ENCODE measurements at places on chromosomes 4 and X.

GRCh38 chrX:130162094-130162735, 3.4 kb downstream of the AIFM1 start:
- no peak for DNase-seq

GRCh38 chr4:153063490-153063889, 127.4 kb downstream of the FHDC1 start:
- DNase-seq, result no peak

GRCh38 chrX:129981200-129981553, 1.3 kb upstream of the BCORL1 start:
- DNase-seq, result no peak

GRCh38 chr4:102390438-102390837, 45.2 kb upstream of the SLC39A8 start:
- no peak for DNase-seq

GRCh38 chr4:151987606-151988005, 226.8 kb upstream of the GATB start:
- DNase-seq, result no peak

DNA sequence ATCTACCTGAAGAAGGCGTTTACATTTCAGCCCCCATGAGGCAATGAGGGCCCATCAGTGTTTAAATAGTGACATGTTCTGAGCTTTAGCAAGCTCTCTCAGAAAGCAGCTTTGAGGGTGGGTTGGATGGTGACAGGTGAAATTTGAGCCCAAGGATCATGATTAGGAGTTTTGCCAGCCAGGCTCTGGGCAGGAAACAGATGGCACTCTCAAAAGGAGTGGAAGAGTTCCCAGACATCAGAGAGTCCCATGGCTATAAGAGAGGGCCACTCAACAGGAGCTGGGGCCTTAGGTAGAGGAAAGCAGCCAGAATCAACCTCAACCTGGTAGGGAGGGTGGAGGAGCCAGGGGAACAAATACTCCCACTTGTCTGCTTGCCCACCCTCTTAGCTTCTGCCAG, 499.8 kb downstream of the MID1IP1 start:
- DNase-seq, result no peak

DNA sequence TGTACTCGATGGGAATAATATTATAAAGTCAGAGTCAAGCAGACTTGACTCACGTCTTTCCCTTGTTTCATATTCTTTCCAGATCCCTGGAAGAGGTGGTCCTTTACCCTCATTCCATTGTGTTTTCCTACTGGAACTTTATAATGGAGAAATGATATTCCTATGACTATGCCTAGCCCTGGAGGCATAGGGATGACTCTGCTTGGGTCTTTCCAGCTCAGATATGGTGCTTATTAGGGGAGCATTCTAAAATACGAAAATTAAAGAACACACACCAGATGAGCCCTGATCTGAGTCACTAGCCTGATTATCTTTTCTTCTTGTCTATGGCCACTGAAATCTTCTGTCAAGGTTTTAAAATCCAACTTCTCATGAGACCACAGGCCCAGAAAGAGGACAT, 231.4 kb downstream of the ANKRD50 start:
- no peak for DNase-seq

- no peak for DNase-seq
These were observed 26.3 kb upstream of the ADH1C start for GRCh38 chr4:99378876-99379275.

- no peak for DNase-seq
These were observed at the start of gene ARMCX1 for GRCh38 chrX:101550362-101550750. TSS of gene ARMCX1 (plus strand) at chrX:101550547. CDS start at chrX:101552931, 2,384 bp downstream.

DNA sequence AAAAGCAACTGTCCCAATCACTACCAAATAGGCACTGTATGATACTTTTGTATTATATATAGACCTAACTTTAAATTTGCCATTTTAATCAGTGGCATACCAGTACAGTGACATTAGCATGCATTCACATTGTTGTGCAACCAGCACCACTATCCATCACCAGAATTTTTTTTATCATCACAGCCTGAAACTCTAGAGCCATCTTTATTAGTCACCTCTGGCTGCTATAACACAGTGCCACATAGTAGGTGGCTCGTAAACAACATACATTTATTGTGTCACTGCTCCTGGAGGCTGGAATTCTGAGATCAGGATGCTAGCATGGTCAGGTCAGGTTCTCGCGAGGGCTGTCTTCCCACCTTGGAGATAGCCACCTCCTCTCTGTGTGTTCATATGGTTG, 188.4 kb upstream of the GALNT7 start:
- DNase-seq, result no peak

DNA sequence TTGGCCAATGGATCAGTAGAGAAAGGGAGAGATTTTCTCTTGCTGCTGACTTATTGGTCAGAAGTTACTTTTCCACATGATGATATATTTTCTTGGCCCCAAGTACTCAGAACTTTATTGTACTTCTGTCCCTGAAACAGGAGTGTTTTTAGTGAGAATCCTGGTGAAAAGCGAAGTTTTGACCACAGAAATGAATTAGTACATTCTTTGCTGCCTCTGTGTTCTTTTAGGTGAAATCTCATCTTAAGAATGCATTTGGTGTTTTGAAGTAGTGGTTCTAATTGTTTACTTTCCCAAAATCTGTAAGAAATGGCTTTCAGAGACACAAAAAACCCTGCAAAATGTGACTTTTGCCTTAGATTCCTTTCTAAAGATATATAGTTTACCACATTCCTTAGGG, 240.4 kb downstream of the FRMPD4 start:
- DNase-seq, result no peak

DNA sequence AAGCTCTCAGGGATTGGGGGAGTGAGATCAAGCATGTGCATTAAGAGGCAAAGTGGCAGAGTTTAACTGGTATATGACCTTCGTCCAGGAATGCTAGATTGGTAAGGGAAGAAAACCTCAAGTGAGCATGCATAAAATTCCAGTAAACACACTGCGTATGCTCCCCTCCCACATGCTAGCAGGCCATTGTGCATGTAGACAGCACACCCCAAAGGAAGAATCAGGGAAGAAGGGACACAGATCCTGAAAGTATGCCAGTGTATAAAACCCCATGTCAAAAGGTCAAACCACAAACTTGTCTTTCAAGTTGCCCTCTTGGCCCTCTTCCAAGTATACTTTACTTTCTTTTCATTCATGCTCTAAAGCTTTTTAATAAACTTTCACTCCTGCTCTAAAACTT, 405.2 kb upstream of the CNKSR2 start:
- no peak for DNase-seq

- no peak for DNase-seq
These were observed 111.7 kb downstream of the AMER1 start for GRCh38 chrX:64093761-64094160.

- no peak for DNase-seq
These were observed 714.5 kb downstream of the GRID2 start for GRCh38 chr4:93018243-93018642.

DNA sequence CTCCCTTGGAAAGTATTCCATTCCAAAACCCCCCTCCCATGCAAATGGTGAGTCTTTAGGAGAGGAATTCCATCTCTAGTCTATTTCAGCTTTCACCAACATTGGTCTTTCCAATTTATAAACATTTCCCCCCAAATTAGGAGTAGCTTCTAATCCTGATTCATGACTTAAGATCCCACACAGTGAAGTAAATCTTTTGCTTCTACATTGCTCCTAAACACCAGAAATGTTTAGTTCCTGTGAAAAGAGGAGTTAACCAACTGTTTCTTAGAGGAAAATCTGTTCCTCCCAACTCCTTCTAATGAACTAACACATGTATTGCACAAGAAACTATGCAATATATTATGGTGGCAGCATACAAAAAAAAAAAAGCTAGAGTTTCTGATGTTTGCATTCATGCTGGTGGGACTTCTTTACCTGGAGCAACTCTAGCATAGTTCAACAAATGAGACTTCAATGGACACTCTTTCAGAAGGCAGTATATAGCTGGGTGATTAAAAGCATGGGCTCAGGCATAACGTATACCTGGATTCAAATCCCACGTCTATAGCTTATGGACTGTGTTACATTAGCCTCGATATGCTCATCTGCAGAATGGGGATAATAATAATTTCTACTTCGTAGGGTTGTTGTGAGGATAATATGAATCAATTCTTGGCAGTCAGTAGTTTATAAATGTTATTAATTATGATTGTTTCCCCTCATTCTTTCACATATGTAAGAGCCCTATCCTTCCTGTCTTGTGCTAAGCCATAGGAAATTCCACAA, 131.6 kb upstream of the TMEM164 start:
- DNase-seq, result no peak

- no peak for DNase-seq
These were observed 1225.9 kb downstream of the PCDH18 start for GRCh38 chr4:136306361-136306760.

GRCh38 chr4:114921790-114922591, 191.4 kb downstream of the NDST4 start:
- DNase-seq, result no peak

GRCh38 chrX:13759152-13759718, 24.7 kb downstream of the OFD1 start:
- no peak for DNase-seq

DNA sequence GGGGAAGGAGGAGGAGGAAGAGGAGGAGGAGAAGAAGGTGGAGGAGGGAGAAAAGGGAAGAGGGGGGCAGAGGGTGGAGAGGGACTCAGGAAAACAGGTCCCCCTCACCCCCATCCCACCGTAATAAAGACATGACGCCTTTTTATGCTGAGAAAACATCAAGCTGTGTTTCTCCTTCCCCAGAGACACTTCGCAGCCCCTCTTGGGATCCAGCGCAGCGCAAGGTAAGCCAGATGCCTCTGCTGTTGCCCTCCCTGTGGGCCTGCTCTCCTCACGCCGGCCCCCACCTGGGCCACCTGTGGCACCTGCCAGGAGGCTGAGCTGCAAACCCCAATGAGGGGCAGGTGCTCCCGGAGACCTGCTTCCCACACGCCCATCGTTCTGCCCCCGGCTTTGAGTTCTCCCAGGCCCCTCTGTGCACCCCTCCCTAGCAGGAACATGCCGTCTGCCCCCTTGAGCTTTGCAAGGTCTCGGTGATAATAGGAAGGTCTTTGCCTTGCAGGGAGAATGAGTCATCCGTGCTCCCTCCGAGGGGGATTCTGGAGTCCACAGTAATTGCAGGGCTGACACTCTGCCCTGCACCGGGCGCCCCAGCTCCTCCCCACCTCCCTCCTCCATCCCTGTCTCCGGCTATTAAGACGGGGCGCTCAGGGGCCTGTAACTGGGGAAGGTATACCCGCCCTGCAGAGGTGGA, 45.3 kb upstream of the SHOX start:
- DNase-seq, result no peak

DNA sequence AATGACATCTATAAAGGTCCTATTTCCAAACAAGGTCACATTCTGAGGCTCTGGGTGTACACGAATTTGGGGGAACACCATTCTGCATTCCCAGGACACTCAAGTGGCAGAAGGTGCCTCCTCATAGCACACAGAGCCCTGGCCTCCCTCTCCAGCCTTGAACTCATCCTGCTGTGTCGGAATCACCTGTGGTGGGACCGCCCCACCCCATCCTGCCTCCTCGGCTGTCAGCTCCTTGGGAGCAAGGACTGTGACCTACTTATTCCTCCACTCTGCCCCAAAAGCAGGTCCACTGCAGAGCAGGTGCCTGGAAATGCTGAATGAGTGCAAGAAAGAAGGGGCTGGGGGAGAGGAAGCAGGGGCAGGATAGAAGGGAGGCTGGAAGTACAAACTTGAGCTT, 33.5 kb downstream of the HTRA3 start:
- DNase-seq, result no peak

GRCh38 chr4:81724925-81725329, 253.2 kb upstream of the RASGEF1B start:
- DNase-seq, result peak; percentile 24

DNA sequence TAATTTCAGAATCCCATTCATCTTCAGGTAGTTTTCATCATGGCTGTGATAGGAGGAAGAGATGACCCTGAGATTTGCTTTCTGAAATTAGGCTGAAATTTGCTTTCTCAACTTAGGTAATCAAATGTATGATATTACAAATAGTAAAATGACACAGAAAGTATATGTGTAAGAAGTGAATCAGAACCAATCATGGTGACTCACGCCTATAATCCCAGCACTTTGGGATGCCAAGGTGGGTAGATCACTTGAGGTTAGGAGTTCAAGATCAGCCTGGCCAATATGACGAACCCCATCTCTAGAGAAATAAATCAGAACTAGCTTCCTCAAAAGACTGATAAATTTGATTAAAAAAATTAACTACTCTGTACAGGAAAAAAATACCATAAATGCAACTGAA, 555.4 kb downstream of the STPG2 start:
- no peak for DNase-seq

DNA sequence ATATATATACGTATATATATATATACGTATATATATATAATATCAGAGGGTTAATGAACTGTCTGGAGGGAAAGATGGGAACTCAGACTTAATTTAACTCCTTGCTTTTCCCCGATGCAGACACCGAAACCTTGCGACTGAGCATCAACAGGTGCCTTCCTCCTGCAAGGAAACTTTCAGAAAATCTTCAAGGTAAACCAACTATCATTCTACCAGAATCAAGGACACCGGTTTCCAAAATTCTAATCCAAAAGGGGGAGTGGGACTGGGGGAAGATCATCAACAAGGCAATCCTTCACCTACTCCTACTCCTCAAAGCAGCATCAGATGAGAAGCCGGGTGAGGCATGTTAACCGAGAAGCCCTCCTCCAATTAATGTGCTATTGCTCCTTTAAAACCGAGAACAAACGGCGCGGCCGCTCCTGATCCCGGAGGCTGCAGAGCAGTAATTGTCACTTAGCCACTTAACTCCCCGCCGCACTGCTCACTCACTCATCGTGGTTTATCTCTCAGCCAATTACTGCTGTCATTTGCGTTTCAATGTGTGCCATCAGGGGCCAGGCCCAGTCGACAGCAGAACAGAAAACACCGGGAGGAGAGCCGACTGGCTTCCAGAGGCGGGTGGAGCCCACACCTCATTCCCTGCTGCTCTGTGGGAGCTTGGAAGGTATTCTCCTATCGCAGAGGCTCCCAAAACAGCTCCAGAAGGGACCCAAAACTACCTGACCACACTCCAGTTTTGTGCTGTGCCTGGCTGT, 61.7 kb downstream of the MAML3 start:
- DNase-seq, result no peak

DNA sequence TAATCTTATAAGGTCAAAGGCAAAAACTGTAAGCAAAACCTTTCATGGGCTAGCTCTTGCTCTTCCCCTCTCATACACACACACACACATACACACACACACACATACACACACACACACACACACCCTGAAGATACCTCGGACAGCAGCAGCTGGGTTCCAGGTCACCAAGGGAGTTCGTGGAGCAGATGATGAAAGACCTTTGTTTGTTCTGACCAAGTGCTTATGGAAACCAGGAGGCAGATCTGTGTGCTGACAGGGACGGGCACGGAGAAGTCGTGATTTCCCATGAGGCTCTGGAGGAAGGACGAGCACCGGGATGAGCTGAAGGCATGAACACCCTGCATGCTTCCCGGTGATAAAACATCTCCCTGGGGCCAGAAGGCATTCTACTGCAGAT, 35.4 kb upstream of the CRMP1 start:
- no peak for DNase-seq

Data from activated T-helper 1 cell treated with anti-CD3 and anti-CD28 coated beads, Interleukin-2, amount 50 U/mL, for 16 hours (primary cell).